ENCODE measurements at places on chromosomes 2 and 18.

GRCh38 chr18:26175481-26175880 lies 41.8 kb downstream of the PSMA8 start:
- DNase-seq: no peak

- no peak for DNase-seq
These were observed at the start of gene HOXD4 for GRCh38 chr2:176151442-176152287. HOXD4 (plus strand) TSS chr2:176151550; CDS start chr2:176151634, 84 bp downstream.

DNA sequence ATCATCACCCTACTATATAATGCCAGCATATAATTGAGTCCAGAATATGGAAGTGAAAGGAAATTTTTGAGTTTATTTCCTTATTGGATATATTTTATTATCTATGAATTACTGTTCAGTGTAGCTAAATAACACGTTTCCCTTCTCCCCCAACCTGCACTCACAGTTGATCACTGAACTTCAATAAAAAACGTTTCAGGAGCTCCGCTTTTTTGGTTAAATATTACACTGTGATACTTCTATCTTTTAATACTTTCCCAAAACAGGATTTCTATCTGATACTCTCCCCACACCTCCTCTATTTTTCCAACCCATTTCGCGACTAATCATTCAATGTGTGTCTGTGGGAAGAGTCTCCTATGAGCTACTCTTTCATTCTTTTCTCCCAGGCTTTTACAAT lies 7.2 kb downstream of the VSNL1 start:
- DNase-seq: no peak

GRCh38 chr2:64998658-64999061 lies 9.5 kb downstream of the SLC1A4 start:
- DNase-seq: no peak

DNA sequence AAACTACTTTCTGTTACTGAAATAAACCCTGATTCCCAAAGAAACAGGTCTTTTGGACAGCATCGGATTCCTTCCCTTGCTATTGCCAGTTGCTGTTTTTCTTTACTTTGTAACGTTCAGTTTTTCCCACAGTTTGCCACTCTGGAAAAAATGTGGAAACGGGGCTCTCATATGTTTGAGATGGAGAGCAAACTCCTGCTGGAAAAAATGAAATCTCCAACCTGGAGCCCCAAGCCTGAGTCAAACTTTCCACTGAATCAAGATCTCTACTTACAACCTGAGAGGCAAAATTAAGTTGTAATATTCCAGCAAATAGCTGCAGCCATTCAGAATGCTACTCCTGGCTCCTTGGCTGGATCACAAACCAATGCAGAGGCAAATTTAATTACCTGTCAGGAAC lies 270.7 kb downstream of the SRBD1 start:
- DNase-seq: no peak

DNA sequence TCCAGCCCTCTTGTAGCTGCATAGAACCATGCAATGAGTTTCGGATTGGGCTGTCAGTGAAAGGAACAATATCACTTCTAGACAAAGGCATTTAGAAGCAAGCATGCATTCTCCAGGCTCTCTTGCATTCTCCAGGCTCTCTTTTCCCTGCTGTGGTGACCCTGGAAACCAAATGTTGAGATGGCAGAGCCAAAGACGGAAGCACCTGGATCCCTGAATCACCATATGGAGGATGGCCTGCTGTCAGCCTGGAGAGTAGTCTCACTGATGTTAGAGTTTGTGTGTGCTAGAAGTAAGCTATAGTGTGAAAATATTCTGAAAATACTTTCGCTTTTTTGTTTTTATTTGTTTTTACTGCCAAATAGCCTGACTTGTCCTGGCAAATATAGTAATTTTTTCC lies 203.9 kb downstream of the C1D start:
- DNase-seq: no peak

- DNase-seq: peak; percentile 48
These were observed 32.9 kb upstream of the RNF149 start for GRCh38 chr2:101341421-101341820.

- DNase-seq: peak; percentile 41
These were observed 23.7 kb upstream of the ACKR3 start for GRCh38 chr2:236545814-236546480.

DNA sequence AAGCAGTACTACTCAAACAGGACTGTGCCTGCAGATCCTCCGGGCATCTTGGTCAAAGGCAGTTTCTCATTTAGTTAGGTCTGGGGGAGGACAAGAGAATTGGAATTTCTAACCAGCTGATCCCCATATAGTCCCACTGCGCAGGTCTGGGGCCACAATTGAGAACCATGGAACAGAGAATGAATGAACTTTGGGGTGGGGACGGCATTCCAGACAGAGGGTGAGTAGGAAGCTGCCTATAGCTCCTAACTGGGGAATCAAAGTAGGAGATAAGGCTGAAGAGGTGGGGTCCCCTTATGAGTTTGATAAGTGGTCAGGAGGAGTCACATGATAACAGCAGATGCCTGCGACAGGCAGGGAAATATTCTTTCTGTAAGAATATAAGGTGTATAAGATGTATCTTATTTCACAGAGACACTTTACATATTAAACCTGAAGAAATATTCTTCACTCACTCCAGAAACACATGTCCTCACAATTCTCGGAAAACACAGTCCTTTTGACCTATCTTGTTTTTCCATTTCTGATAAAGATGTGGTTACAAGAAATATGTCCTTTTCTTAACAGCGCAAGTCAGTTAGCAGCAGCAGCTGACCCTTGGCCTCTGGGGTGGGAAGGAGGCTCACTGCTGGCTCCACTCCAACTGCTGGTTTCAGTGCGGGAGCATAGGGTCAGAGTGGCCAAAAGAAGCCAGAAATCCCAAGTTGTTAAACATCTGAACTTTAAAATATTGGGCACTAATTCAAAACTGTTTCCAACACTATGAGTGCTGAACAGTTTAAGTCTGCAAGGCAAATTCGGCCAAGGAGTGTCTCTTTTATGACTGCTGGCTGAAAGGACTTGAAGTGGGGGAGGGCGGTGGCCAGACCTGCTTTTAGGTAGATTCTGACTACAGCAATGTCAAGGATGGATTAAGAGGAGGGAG lies 12.6 kb upstream of the TMEM214 start:
- DNase-seq: no peak

DNA sequence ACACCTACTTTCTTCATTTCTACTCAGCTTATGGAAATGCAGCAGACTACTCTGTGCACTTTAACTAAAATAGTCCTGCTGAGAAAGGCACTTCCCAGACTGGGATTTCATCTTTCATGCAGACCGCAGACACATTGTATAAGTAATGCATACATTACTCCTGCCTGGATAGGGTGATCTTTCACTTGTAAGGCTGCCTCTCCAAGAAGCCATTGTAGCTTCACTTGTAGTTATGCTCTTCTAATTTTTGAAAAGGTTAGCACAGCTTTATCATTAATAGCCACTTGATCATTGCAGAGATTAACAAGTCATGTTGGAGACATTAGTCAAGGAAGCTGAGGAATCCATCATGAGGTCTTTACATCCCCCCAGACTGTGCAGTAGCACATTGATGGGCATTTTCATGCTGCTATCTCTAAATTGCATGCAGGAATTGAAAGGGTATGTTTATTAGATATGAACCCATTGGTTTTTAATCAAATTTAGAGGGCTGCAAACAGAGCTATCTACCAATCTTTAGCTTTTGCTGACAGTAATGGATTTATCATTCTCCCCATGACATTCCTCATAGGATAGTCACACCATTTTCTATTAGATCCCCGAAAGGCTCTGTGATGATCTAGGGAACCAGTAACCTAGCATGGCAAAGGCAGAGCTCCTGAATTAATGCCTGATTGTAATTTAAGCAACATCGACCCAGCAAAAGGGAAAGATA lies 1074.7 kb upstream of the NXPH2 start:
- DNase-seq: no peak

GRCh38 chr2:190350371-190350770 lies 7.0 kb downstream of the INPP1 start:
- DNase-seq: no peak

DNA sequence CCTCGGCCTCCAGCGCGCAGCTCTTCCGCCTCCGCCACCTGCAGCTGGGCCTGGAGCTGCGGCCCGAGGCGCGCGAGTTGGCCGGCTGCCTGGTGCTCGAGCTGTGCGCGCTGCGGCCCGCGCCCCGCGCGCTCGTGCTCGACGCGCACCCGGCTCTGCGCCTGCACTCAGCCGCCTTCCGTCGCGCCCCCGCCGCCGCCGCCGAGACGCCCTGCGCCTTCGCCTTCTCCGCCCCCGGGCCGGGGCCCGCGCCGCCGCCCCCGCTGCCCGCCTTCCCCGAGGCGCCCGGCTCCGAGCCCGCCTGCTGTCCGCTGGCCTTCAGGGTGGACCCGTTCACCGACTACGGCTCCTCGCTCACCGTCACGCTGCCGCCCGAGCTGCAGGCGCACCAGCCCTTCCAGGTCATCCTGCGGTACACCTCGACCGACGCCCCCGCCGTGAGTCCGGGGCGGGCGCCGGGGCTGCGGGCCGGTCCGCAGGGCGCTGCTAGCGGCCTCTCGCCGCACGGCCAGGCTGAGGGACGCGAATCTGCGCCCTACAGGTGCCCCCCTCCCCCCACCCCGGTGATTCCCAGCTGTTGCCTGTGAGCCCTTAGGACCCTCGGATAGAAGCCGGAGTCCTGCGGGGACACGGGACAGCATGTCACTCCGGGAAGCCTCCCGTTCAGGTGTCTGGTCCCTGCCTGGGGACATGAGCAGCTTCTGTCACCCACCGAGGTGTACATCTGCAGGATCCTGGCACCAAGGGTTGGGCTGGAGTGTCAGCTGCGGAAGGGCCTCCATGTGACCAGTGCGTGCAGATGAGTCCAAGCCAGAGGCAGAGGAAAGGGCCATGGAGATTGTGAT lies 616 bp downstream of the RNPEPL1 start:
- peak; percentile 62 for DNase-seq

- no peak for DNase-seq
These were observed 128.5 kb upstream of the SH3BP4 start for GRCh38 chr2:234823196-234823876.

DNA sequence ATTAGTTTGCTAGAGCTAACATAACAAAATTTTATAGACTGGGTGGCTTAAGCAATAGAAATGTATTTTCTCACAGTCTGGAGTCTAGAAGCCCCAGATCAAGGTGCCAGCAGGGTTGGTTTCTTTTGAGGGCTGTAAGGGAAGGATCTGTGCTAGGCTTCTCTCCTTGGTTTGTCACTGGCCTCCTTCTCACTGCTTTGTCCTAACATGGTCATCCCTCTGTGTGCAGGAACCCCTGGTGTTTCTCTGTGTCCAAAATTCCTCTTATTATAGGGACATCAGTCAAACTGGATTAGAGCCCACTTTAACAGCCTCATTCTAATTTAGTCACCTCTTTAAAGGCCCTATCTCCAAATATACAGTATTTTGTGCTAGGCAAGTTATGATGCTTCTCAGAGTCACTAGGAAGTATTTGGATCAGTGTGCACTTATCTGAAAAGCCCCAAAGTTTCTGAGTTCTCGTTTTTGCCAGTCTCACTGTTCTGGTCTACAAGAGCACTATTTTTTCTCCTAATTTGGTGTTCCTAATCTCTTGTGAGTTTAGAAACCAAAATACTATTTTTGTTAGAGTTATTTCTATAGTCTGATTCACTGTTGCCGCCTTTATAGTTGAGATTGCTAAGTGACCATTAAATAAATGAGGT lies 29.0 kb downstream of the ZC3H6 start:
- DNase-seq: no peak

GRCh38 chr2:221102896-221103688 lies 469.0 kb downstream of the EPHA4 start:
- DNase-seq: no peak

GRCh38 chr2:2768476-2768875 lies 437.4 kb upstream of the MYT1L start:
- DNase-seq: no peak

DNA sequence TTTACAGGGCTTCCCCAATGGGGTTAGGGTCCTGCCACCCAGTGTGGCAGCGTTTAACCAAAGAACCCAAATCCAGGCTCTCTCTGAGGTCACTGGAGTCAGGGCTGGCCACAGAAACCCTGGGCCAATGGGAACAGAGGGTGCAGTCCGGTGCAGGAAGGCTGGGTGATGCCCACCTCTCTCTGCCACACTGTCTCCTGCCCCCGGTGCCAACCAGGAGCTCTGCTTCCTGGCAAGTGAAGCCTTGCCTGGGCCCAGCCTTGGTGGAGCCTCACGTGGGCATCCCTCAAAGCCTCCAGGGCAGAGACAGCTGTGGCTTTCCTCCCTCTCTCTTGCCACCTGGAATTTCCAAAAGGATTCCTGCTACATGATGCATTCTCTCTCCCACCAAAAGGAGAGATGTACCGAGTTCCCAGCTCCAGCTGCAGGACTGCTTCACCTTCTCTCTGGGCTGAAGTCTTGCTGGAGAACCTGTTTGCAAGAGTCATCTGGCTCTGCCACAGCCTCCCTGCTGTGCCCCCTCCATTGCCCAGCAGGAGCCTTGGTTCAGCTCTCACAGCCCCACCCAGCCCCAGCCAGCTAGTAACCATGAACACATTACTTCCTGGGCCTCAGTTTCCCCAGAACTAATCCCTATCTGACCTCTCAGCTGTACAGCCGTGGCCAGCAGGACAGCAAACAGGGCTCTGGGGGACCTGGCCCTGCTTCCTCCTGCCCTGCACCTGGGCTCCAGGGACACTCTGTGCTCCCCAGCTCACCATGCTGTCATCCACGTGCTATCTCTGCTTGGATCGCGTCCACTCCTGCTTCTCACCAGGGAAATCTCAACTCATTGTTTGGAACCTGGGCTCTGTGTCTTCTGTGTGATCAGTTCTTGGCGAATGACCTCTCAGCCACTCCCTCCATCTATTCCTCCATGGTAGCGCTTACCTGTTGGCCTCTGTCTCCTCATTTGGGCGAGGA lies 43.4 kb downstream of the KCNF1 start:
- DNase-seq: no peak

All from CD4-positive, alpha-beta T cell treated with Interleukin-4 for 1 hour (primary cell).